Activated CD8-positive, alpha-beta memory T cell treated with anti-CD3 and anti-CD28 coated beads for 1 hour (primary cell): ENCODE measurements at places on chromosomes 6 and 20.

DNA sequence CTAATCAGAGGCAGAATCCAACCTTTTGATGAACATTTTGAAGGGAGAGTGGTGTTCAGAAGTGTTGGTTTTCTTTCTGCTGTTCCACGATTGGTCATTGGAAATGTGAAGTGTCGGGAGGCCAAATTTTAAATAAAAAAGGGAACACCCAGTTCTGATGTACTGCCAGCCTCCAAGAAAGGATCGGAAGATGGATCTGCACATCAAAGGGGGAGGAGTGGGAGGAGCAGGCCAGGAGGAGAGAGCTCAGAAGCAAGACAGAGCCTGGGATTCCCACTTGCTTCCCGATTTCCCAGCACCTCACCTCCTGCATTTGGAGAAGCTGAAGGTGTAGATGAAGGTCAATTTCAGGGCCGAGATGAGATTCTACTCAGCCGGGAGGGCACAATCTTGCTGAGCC lies 55.9 kb upstream of the NAA20 start:
- no peak for DNase-seq

DNA sequence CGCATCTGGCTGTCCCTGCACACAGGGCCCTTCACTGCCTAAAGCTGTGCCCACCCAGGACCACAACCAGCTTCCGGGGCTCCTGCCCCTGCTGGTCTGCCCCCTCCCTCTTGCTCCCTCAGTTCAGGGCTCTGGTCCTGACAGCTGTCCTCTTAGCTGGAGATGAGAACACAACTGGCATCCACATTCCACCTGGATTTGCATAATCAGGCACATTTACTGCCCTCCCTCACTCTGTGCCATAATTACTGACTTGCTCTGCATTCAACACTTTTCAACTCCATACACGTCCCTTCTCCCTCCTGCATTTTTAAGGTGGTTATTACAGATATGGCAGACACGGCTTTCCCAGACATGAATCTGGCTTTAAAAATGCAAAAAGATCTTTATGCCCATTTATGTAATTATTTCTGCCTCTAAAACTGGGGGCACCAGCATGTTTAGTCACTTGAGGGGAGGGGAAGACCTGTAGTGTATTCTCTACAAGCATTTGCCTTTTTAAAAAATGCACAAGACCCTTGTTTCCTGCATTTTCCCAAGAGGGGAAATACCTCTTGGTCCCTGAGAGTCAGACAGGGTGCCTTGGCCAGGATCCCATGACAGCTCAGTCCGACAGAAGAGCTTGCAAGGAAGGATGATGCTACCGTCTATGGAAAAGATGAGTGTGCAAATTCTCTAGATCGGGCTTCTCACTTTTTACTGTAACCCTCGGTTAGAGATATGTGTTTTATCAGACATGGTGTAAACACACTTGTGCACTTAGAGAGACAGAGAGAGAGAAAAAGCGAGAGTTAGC lies 401.8 kb downstream of the PREX1 start:
- DNase-seq = no peak

DNA sequence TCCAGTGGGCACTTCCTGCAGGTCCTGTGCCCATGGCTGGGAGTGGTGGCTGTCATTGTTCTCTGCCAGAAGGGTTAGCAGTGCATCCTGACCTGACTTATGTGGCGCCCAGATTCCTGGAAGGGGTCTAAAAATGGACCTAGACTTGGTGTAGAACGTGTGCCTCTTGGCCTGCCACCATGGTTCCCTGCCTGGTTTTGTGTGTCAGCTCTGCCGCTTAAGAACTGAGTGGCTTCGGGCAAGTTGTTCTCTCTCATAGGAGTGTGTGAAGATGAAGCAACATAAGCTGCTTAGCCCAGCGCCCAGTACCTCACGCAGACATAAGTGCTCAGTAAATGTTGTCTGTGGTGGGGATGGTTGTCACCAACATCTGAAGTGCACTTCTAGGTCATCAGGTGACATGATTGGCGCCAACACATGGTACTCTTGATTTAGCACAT lies 52.1 kb downstream of the PTPN1 start:
- no peak for DNase-seq

DNA sequence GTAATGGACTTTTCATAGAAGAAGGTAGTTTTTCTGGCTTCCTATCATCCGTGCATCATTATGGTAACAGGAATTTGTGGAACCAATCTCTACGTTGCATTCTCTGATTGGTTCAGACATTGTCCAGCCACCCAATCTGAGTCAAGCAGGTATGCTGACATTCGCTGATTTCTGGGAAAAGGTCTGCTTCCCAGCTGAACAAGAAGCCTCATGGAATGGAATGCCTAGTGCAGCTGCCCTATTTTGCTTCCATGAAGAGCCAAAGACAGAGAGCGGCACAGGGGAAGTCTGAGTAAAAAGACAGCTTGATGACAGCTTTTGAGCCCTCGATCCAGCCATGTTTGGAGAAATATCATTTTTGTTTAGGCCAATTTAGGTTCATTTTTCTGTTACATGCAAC lies 38.5 kb upstream of the TXLNB start:
- DNase-seq = no peak

DNA sequence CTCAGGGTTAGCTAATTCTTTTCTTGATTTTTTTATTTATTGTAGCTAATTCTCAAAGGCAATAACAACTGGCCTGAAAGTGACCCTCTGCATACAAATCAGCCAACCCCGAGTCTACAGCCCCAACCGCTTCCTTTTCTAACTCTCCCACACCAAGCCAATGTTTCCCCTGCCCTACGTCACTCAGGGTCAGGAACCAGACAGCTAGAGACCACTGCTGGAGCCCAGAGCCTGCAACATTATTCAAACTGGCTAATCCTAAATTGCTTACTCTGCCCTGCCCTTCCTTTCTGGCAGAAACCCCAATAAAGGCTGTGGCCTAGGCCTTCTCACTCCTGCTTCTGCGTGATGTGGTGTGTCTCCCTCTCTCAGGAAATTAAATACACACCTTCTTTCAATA lies 320.7 kb downstream of the CBLN4 start:
- no peak for DNase-seq

GRCh38 chr6:29945281-29945820 lies 3.0 kb downstream of the HLA-A start:
- DNase-seq = no peak

DNA sequence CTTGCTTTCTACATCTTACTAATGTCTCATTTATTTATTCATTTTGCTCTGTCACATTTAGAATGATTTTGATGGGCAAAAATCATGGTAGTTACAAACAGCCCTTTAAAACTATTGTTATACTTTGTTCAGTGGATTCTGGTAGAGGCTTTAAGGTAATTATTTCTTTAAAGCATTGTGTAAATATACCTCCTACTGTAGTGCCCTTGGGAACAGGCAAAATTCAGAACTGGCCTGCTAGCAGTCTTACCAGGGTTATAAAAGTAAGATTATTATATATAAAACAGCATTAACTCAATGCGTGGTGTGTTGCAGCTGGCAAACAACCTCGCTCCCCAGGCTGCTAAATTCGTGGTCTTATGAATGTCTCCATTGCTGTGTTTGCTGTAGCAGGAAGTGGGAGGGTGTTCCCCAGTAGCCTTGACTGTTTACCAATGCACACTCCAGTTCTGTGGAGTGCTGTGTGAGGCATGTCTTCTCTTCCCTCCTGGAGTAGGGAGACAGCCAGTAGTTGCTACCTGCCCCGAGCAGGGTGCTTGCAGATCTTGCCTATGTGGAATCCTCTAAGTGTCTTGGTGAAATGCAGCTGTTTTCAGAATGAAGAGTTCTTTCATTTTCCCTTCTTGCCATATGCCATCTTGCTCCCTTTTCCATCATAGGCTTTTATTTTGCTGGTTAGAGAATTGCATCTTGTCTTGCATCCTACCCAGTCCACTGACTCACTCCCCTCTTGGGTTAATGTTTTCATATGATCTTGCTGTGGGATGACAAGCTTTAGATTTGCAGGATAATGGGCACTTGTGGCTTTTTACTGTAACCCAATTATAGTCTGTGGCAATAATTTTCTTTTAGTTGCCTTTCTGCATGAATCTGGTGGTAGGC lies 45.3 kb downstream of the IGF2R start:
- DNase-seq = no peak

DNA sequence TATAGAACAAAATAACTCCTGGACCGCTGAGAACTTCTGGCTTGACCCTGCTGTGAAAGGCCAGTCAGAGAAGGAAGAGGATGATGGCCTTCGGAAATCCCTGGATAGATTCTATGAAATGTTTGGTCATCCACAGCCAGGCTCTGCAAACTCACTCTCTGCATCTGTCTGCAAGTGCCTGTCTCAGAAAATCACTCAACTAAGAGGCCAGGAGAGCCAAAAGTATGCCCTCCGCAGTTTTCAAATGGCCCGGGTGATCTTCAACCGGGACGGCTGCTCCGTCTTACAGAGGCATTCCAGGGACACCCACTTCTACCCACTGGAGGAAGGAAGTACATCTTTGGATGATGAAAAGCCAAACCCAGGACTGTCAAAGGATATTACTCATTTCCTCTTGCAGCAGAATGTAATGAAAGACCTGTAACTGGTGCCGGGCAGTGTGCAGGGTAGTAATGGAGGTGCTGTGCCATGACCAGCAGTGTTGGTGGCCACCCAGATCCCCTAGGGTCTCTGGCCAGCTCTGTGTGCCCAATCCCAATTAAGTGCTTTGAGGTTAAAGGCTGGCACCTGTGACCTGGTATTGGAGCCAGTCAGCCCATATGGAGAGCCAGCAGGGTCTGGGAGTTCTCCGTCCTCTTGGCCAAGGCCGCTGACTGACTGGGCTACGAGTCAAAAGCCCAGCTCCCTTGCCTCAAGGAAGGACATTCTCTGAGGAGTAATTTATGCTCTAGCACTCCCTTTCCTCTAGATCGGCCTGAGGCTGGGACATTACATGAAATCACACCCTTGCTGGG lies 87.1 kb downstream of the TRMT6 start:
- DNase-seq = no peak

DNA sequence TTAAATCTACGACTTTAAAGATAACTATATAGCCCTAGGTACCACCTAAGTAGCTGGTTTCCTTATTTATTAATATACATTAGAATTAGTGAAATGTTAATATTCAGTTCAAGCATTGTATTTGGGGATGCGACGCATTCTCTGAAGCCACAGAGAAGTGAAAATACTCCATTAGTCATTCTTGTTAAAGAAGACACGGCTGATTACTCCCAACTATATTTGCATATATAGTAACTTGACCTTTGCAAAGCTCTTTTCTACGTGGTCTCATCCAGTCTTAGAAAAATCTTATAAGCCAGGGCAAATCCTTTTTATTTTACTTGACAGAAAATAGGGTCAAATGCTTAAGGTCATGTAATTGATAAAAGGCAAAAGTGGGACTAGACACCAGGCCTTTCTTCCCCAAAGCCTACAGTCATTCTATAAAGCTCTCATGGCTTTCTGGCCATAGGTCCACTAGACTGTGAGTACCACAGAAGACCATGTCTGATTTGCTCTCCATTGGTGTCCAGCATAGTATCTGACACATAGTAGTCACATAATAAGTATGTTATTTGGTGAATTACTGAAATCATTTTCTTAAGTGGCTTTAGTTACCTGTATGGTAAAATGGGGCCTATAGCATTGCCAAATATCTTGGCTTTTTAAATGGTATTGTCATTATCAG lies 11.3 kb downstream of the ZHX3 start:
- no peak for DNase-seq

DNA sequence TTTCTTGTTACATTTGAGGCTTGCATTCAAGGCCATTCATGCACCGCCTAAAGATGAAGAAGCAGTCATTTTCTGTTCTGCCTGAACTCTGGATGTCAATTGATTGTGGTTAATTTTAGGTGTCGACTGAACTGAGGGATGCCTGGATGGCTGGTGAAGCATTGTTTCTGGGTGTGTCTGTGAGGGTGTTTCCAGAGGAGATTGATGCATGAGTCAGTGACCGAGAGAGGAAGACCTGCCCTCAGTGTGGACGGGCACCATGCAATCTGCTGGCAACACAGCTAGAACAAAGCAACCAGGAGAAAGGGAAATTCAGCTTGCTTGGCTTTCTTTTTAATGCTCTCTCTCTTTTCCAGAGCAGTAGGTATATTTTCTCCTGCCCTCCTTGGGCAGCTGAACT lies 164.1 kb upstream of the ECI2 start:
- DNase-seq = no peak

DNA sequence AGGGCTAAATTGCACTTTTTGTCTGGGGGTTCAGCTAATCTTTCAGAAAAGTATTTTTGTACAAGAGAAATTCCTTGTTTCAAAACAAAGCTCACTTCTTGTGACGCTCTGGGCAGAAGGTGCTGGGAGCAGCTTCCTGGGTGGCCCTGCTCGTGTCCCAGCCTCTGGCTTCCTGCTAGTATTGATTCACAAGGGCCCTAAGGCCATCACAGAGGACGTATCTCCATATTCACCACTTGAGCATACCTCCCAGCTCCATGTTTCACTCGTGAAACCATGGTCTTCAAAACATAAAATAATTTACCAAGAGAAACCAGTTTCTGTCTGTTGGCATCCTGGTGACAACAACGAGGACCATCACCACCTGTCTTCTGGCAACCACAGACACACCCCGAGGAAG lies 49.1 kb downstream of the SYNDIG1 start:
- DNase-seq = no peak

GRCh38 chr6:118641042-118641441 lies 10.3 kb downstream of the CEP85L start:
- no peak for DNase-seq

DNA sequence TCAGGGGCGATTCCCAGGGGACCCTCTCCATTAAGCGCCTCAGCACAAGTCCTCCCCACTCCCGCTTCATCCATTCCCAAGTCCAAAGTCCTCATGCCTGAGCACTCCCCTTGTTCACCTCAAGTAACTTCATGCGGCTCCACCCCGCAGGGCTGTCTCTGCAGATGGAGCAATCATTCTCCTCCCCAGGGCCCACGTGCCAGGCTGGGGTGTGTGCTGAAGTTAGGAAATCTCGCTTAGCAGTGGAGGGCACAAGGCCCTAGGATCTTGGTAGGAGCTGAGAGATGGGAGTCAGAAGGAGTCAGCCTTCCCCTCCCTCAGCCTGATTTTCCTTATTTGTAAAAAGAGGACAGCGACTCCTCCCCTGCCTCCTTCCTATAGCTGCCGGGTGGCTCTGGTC lies 3.5 kb downstream of the TGM3 start:
- no peak for DNase-seq

DNA sequence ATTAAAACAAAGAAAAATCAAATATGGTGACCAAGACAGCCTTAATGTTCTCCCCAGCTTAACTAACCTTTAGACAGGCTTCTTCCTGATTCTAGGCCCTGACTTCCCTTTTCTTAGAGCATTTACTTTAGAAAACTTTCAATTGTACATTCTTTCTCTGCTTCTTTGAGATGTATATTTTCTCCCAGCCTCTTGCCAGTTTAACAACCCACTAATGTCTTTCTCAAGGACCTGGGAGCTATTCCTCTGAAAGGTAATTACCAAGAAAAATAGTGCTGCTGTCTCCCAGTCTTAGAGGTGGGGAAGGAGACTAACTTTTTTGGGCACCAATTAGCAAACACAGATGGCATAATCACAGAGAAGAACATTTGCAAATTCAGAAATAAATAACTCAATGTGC lies 62.8 kb upstream of the KCNQ5 start:
- no peak for DNase-seq

GRCh38 chr6:43699564-43700186 lies 12.1 kb upstream of the MRPS18A start:
- no peak for DNase-seq
